Activated T-cell treated with anti-CD3 and anti-CD28 coated beads, Interleukin-2, amount 50 U/mL, for 4 hours (primary cell): ENCODE measurements at places on chromosomes 12 and 14. TPM values are rescaled to one million over a fixed set of nuclear protein-coding genes. Genes with fewer than 3 reads are reported as not detected.

GRCh38 chr14:62087191-62087590 is 325.0 kb downstream of the SNAPC1 start:
- no peak for DNase-seq

GRCh38 chr12:80234667-80235066 is 135.3 kb downstream of the OTOGL start:
- no peak for DNase-seq

The FOXN3 gene
- 83.1 TPM for total RNA-seq

DNA sequence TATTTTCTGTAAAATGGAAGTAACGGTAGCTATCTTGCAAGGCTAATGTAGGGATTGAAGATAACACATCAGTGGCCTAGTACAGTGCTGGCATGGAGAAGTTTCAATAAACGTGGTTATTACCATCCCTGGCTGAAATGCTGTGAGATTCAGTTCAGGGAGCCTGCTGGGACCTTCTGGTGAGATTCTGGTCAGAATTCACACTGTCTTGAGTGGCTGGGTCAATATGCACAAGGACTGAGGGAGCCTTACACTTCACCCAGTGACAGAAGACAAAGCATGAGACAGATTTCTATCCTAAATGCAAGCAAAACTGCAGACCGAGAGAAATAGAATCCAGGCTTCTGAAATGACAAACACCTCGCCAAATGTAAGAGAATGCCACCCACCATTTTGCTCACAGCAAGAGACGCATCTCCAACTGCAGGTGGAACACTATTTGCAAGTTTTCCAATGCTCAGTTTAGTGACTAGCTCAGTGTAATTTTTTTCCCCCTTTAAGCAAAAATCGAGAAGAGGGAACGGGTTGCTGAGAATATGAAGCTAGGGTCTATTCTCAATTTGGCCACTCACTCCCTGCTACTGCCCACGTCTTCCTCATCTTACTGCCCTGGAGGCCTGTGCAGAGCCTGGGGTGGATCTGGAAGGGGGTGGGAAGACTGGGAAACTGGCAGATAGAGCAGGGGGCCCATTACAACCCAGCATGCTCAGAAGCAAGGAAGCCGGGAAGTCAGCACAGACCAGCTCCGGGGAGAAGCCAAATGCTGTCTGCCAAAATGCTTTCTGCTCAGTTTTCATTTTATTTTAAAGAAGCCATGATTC is 201.3 kb downstream of the TTC7B start:
- DNase-seq = no peak

DNA sequence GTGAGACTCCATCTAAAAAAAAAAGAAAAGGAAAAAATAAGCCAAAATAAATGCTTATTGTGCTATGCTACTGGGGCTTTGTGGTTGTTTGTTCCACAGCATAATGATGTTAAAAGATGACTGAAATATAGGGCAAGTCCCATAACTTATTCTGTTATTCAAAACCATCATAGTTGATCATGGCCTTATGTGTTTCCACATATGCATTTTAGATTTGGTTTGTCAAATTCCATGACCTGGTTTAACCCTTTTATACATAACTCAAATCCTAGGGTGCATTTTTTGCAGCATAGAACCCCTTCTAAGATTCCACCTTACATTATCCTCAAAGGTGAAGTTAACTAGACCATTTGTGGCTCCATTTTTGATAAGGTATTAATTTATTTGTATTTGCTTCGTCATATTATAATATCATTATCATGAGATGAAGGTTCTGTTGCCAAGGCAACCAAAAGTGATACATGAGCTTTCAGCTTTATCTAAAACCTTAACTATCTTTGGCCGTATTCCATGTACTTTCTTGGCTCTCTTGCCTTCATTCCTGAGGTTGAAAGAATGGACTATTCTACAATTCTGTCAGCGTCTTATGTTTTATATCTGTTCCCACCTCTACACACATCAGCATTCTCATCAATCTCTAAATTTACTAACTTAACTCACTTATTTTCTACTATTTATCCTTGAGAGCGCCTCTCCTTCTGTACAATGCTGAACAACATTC is 138.7 kb upstream of the DYRK2 start:
- DNase-seq = no peak

GRCh38 chr12:121218588-121219352 is 8.8 kb downstream of the P2RX4 start:
- no peak for DNase-seq

The LTBP2 gene
- 0.35 TPM for total RNA-seq
